ENCODE measurements at places on chromosomes 12 and 14.
A peak's percentile ranks its signal among the peaks of the same experiment; 100 is the strongest.

DNA sequence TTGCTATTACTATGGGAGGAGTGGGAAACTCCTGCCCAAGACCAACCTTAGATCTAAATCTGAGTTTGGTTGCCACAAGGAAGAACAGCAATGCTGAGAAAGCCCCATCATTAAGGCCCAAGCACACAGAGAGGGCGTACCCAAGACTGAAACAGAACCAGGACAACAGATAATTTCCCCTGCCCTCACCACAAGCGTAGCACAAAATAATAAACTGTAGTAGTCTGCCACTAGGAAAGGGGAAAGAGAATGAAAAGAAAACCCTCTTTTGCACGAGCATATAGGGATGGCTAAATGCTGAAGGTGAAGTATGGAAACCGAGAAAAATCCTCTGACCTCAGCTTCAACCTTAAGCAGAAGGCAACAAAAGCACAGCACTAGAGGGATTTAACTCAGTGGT is 76.5 kb upstream of the DHRS4 start:
- no peak for DNase-seq

GRCh38 chr14:99566009-99566389 is 38.0 kb downstream of the CCDC85C start:
- no peak for DNase-seq

DNA sequence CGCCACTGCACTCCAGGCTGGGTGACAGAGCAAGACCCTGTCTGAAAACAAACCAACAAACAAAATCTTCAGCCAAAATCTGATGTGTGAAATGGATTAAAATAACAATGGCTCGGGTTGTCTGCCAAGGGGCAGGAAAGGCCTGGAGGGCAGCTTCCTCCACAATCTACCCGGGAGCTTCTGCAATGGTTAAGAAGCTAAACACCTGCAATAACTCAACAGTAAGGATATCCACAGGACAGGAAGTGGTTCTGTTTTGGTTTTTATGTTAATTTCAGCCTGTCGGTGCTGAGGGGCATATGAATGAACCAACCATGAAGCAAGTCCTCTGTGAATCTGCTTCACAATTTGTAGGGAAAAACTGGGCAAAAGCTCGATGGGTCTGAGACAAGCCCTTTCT is 34.4 kb downstream of the RAD52 start:
- no peak for DNase-seq

GRCh38 chr12:49975318-49975761 is 2.6 kb downstream of the AQP6 start:
- no peak for DNase-seq

- DNase-seq = no peak
Measured at GRCh38 chr12:56080556-56081138, 682 bp downstream of the ERBB3 start.

GRCh38 chr14:87331991-87332390 is 661.0 kb downstream of the GALC start:
- no peak for DNase-seq

DNA sequence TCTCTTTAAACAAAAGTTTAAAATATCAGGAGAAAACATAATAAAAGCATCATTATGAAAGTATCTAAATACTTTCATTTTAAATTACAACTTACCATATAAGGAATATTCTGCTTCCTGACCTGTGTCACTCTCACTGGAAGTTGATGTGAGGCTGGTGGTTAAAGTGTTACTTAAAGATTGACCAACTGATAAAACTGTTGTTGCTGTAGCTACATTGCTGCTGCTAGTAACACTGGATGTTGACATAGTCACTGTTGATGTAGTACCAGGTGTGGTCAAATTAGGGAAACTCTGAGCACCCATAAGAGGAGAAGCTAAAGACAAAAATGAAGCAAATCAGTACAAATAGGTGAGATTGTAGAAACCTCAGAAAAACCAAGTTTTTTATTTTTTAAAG is 79.9 kb downstream of the HECTD1 start:
- no peak for DNase-seq

DNA sequence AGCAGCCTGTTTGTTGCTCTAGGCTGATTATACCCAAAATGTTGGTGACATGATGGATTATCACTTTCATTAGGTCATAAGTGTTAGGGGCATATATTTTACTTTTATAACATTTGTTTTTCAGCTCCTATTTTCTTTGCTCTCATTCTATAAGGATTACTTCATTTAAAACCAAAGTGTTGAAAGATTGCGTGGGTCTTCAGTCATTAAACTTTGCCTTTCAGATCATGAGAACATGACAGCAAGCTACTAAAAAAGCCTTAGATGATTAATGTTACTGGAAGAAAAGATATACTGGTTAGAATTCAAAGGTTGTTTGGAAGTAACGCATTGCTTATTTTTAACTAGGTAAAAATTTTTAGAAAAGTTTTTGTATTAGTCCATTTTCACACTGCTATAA is 156.8 kb downstream of the ERC1 start:
- no peak for DNase-seq

DNA sequence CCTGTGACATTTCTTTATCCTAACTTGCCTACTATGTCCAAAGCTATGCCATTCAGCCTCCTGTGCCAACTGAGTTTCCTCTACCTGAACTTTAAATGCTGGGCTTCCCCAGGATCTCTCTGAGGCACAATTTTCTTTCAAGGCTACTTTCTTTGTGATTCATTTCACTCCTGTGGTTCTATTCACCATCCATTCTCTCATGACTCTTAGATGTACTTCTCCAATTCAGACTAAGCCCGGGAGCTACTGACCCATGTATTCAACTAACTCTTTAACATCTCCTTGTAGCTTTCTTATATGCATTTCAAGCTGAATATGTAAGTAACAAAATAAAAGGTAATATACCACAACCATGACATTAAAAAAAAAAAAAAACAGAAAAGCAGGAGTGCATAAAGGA is 738.9 kb upstream of the USP15 start:
- DNase-seq = no peak

- no peak for DNase-seq
Measured at GRCh38 chr14:103143506-103143905, 20.2 kb downstream of the TNFAIP2 start.

- DNase-seq = no peak
Measured at GRCh38 chr12:84085046-84085445, 827.6 kb downstream of the SLC6A15 start.

- DNase-seq = peak; percentile 53
Measured at GRCh38 chr14:72516936-72517700, 376.8 kb downstream of the DPF3 start.

- no peak for DNase-seq
Measured at GRCh38 chr12:43008953-43009845, 419.7 kb upstream of the PRICKLE1 start.

GRCh38 chr14:64845878-64846277 is 33.8 kb downstream of the SPTB start:
- no peak for DNase-seq

- no peak for DNase-seq
Measured at GRCh38 chr14:33871394-33871793, 79.5 kb downstream of the EGLN3 start.

DNA sequence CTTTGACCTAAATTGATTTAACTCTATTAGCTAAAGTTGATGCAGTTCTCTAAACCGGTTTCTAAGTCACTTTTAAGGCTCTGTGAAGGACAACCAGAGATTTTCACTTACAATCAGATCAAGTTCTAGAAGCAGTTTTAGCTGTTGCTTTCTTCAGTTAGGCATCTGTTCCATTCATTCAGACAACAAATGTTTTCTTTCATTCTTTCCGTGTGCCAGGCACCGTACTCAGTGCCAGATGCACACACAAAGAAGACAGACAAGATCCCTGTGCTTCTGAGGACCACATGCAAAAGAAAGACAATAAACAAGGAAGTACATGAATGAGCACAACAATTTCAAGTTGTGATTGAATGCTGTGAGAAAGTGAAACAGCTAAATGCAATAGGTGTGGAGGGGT is 11.1 kb upstream of the EGLN3 start:
- DNase-seq = peak; percentile 21

DNA sequence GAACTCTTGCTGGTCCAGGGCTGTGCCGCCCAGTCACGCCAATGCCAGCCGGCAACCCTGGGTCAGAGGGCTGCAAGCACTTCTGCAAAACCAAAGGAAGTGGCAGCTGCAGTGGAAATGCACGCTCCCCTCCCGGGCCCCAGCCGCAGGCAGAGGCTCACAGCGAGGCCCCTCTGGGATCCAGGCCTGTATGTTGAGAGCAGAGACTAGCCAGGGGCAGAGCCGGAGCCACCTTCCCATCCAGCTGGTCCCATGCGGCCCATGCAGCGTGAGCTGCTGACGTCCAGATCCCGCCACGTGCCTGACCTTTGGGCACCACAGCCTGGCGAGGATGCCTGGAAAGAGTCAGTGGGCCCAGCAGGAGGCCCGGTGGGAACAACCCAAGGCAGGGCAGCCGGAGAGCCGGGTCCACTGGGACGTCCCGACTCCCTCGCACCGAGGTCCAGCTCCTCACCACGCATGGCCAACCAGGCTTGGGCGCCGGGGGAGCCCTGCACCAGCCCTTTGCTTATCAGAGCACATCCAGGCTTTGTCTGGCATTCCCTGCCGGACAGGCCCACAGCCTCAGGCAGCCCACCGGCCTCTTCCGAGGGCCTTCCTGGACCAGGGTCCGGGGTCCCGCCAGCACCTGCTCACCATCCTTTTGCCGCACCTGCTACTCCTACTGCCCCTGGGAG is 4.3 kb downstream of the GPR132 start:
- DNase-seq = no peak

- DNase-seq = no peak
Measured at GRCh38 chr14:78010688-78011087, 159.5 kb upstream of the NRXN3 start.

- DNase-seq = no peak
Measured at GRCh38 chr12:26767116-26767515, 65.9 kb downstream of the ITPR2 start.

DNA sequence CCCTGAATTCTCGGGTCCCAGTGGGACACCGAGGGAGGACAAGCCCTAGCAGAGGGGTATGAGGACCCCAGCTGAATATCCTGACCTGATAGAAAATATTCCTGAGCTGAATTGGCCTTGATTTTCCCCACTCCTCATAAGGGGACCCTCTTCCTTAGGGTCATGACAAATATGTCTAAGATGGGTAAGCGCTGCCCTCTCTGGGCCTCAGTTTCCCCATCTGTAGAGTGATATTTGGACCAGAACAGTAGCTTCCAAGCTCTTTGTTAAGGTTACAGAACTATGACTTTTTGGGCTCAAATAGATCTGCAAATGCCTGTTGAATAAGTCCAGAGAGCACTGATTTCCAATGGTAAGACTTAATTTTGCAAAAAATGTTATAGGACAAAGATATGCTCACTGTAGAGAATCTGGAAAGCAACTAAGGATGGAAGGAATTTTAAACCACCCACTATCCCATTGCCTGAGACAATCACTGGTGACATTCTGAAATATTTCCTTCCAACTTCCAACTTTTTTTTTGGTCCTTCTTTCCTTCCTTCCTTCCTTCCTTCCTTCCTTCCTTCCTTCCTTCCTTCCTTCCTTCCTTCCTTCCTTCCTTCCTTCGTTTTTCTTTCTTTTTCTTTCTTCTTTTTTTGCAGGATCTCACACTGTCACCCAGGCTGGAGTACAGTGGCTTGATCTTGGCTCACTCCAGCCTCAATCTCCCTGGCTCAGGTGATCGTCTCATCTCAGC is 32.0 kb downstream of the MYL2 start:
- no peak for DNase-seq

DNA sequence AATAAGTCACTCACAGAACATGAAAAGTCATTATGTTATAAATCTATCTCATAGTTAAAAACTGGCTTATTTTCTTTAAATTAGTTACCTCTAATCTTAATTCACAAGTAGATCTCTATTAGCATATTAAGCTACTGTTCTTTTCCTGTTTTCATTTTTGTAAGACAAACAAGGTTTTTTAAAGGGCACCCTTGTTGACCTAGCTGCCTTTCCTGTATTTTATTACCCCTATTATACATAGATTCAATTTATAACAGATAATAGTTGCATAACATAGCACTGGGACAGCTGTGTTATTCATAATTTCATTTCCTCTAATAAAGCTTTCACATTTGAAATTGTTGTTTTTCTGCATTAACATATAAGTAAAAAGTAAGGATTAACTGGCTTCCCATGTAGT is 1500.7 kb upstream of the FLRT2 start:
- DNase-seq = no peak

- no peak for DNase-seq
Measured at GRCh38 chr14:97198813-97199212, 401.6 kb downstream of the VRK1 start.

GRCh38 chr14:69106451-69106850 is 46.5 kb downstream of the DCAF5 start:
- no peak for DNase-seq
